ENCODE measurements at places on chromosomes 1 and 21.

DNA sequence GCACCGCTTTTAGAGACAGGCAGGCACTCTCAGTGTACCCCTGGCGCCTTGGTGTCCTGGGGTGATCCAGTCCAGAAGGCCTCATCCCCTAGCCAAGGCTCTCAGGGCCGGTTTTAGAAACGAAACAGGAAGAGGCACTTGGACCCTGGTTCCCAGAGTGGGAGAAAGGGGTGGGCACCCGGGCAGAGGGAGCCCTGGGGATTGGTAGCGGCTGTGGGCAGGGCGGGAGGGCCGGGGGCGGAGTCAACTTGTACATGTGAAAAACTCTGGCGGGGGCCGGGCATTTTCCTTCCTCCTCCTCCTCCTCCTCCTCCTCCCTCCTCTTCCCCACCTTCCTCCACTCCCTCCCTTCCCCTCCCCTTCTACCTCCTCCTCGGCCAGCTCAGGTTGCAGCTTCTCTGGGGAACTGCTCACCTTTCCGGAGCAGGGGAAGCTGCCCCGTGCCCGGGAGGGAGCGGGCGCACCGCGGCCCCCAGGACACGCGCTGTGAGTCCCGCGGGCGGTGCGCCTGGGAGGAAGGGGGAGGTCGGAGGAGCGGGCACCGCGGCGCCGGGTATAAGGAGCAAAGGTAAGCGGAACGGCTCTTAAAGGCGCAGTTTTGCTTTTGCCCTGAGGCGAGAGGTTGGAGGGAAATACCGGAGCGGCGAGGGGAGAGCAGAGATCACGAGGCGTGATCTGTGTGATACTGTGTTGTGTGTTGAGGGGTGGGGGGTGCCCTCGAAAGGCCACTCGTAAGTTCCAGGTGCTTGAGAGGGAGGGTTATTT, at the start of gene CDK18:
TSS of gene CDK18 (plus strand) at position 359 of the 765 bp plus-strand sequence. CDS start 18,499 bp downstream, outside the sequence.
- peak; percentile 88 for DNase-seq

DNA sequence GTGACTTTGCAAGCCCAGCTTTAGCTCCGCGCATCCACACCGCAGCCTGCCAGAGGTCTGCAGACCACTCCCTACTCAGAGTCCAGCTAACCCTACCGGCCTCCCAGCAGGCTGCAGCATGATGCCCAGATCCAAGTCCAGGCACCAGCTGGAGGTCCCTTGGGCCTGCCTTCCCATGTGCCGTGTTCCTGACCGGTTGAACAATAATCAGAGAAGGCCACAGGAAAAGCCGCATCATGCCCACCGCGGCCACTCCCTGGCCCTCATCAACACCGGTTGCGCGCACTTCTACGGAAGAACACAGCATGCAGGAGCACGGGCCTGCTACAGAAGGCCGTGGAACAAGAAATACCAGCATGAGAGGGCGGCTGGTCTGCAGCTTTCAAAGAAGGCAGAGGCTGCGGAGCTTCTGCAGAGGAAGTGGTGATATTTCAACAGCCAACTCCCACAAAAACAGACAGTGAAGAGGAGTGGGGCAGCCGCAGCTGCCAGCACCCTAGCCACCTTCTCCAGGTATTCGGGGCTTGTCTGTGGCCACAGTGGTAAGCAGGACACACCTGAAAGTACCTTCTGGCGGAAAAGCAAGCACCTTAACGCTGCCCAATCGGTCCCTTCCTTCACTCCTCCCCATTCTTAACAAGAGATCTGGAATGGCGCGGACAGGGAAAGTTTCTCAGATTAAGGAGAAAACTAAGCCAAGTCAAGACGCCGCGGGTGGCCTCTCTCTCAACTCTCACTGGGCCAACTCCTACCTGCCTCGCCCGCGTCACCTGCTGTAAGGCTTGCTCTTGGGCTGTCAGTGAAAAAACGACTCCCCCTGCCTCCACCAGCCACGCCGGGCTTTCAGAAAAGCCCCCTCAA, 1.5 kb downstream of the PGBD5 start:
- no peak for DNase-seq

GRCh38 chr21:17214801-17215200, 298.0 kb upstream of the CXADR start:
- no peak for DNase-seq

DNA sequence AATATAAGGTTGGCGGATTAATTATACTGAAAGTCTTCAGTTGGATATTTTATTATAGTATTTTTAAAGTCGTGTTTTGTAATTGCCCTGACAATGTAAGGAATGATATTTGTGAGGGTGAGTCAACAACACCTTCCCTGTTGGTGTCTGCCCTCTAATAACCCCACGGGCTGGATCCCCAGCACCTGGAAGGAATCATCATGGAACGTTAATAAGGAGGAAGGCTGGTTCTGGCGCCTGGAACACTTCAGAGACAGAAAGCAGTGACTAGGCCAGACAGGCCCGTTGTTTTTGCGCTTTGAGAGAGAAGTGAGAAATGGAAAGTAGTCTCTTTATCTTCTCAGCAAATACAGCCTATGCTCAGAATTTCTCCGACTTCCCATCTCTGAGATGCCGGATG, 31.6 kb downstream of the TEX35 start:
- DNase-seq, result no peak

- DNase-seq, result peak; percentile 75
Measured at GRCh38 chr1:161020509-161021164, at the start of gene F11R. TSS of gene F11R (minus strand) at chr1:161021152. CDS start at chr1:161021073, 79 bp downstream.

GRCh38 chr1:25657883-25658760, 41.5 kb downstream of the MAN1C1 start:
- no peak for DNase-seq

GRCh38 chr1:204447736-204448135, 36.1 kb upstream of the PPP1R15B start:
- no peak for DNase-seq

- no peak for DNase-seq
Measured at GRCh38 chr1:225767634-225768540, 9.7 kb upstream of the SRP9 start.

- DNase-seq, result no peak
Measured at GRCh38 chr1:225933072-225933471, 7.9 kb downstream of the LEFTY2 start.

- DNase-seq, result no peak
Measured at GRCh38 chr1:28045777-28046176, 42.6 kb downstream of the EYA3 start.

- no peak for DNase-seq
Measured at GRCh38 chr1:17732475-17732874, 22.7 kb upstream of the ACTL8 start.

GRCh38 chr1:91835087-91835521, 50.8 kb downstream of the TGFBR3 start:
- no peak for DNase-seq

DNA sequence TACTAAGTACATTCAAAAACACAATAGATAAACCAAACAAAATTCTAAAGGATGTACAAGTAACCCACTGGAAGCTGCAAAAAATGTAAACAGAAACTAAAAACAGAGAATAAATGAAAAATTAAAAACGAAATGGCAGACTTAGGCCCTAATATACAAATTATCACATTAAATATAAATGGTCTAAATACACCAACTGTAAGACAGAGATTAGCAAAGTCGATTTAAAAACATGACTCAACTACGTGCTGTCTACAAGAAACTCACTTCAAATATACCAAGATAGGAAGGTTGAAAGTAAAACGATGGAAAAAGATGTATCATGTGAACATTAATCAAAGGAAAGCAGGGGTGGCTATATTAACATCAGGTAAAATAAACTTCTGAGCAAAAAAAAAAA, 23.1 kb downstream of the SLC19A1 start:
- DNase-seq, result no peak
